ENCODE measurements at places on chromosomes 1 and 21. TPM values are rescaled to one million over a fixed set of nuclear protein-coding genes. Genes with fewer than 3 reads are reported as not detected.

DNA sequence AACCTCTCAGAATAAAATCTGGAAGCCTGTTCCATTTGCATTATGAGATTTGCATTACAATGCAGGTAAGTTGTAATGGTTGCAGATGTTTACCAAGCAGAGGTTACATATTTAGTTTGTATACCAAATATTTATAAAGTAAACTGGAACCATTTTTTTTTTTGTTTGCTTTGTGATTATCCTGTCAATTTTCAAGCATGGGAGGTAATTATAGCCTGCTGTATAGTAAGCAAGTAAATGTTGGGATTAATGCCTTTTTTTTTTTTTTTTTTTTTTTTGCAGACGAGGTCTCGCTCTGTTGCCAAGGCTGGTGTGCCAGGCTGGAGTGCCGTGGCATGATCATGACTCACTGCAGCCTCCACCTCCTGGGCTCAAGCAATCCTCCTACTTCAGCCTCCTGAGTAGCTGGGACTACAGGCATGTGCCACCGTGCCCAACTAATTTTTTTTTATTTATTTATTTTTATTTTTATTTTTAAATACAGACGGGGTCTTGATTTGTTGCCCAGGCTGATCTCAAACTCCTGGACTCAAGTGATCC lies 21.0 kb downstream of the NFYC start:
- H3K27ac ChIP-seq, result peak overlapping the region; percentile 77
- H3K4me1 ChIP-seq, result peaks cover 87% of the 10 kb centered on the region
- H3K4me3 ChIP-seq, result no peak overlapping the region
- H3K27me3 ChIP-seq, result no peaks in the 10 kb centered on the region
- DNase-seq, result peak; percentile 50
- no peaks in the 10 kb centered on the region for H3K36me3 ChIP-seq

UMODL1 gene
- not detected for total RNA-seq

- H3K4me3 ChIP-seq, result no peak overlapping the region
- H3K27me3 ChIP-seq, result no peaks in the 10 kb centered on the region
- peak overlapping the region; percentile 27 for H3K27ac ChIP-seq
- DNase-seq, result peak; percentile 80
- no peaks in the 10 kb centered on the region for H3K36me3 ChIP-seq
Observed at GRCh38 chr1:228842094-228842775, 107.0 kb downstream of the RHOU start.

DNA sequence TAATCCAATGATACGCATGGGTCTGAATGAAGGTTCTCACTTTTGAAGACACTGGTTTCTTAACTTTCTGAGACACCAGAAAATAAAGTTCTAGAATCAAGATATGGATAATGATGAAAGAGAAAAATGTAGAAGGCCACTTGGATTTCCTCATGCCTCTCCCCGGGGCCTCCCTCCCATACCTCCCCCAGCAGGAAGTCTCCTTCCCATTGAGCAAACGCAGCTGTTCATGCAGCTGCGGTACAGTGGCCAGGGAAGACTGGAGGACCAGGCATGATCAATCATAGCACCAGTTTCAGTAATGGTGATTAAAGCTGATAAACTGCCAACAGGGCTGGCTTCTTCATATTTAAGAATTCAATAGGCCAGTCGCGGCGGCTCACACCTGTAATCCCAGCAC lies 10.9 kb upstream of the UBR4 start:
- H3K27me3 ChIP-seq, result no peaks in the 10 kb centered on the region
- H3K27ac ChIP-seq, result no peak overlapping the region
- H3K36me3 ChIP-seq, result peaks cover 15% of the 10 kb centered on the region

GRCh38 chr1:116377541-116378529 lies 4.8 kb downstream of the ATP1A1 start:
- H3K4me3 ChIP-seq, result no peak overlapping the region
- no peaks in the 10 kb centered on the region for H3K36me3 ChIP-seq
- H3K27ac ChIP-seq, result peak overlapping the region; percentile 79
- peak; percentile 67 for DNase-seq
- H3K4me1 ChIP-seq, result peaks cover 87% of the 10 kb centered on the region

YRDC gene
- total RNA-seq, result 6.2 TPM

- no peak overlapping the region for H3K27ac ChIP-seq
- DNase-seq, result no peak
- H3K4me1 ChIP-seq, result peaks cover 9% of the 10 kb centered on the region
- H3K27me3 ChIP-seq, result no peaks in the 10 kb centered on the region
- no peaks in the 10 kb centered on the region for H3K36me3 ChIP-seq
Observed at GRCh38 chr1:175797576-175797975, 54.2 kb upstream of the TNR start.

Data from body of pancreas (tissue), 4 donors.